Activated T-cell treated with anti-CD3 and anti-CD28 coated beads, Interleukin-2, amount 50 U/mL, for 24 hours (primary cell): ENCODE measurements at places on chromosomes 7 and 10.

DNA sequence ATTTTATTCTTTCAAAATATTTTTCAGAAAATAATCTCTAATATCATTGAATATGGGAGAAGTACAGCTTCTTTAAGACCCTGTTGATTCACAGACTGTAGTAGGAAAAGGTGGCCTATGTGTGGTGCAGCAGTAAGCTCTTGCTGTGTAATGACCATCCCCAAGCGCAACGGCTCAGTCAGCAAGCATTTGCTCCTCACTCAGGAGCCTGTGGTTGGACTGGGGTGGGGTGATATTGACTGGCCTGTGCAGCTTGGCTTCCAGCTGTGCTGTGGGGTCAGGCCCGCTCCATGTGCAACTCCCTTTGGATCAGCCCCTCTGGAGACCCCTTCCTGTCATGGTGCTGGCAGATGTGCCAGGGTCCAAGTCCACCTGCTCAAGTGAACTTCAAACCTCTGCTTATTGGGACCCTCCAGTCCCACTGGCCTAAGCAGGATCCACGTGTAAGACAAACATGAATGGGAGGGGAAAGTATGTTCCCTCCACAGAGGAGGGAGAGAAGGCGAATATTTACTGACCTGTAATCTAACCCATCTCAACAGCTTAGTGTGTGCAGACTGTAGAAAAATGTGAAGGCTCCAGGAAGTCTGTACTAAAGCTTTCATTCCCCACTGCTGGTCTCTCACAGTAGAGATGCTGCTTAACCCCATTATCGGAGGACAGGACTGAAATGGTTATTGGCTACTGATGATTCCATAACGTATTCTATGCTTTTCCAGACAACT is 239.7 kb downstream of the WDR37 start:
- DNase-seq: no peak

DNA sequence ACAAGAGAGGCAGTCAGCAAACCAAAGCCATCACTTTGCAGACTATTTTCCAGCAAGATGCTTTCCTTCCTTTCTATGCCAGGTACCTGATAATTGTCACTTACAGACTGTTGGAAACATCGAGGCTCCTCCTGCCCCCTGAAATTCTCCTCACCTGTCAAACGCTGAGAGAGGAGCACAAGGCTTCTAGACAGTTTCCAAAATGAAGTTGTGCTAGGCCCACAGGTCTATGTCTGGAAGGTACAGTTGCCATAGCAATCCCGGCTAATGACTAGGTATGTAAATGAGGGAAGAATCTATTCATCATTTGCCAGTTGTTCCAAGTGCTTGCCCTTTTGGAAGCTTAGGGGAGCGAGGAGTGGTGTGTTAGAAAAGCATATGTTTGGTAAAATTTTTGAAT is 334.4 kb downstream of the CALN1 start:
- no peak for DNase-seq

DNA sequence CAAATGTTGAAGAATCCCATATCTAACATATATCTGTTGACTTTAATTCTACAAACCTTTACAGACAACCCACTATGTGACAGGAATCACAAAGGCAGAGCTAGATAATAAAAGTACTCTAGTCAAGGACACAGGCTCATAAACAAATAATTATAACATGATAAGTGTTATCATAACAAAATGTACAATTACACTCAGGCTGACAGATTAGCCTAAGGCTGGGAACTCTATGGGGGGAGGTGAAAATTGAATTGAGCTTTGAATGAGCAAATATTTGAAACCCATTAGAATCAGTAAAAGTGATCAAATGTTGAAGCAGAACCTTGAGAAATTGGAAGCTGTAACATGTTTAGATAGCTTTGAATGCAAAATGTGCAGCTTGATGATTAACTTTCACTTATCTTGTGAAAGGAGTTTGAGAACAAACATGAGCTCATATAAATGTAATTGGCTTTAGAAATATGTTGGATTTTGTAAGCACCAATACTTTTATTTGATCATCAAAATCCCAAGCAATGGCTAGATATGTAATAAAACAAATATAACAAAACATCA is 970.2 kb downstream of the SORCS3 start:
- no peak for DNase-seq

DNA sequence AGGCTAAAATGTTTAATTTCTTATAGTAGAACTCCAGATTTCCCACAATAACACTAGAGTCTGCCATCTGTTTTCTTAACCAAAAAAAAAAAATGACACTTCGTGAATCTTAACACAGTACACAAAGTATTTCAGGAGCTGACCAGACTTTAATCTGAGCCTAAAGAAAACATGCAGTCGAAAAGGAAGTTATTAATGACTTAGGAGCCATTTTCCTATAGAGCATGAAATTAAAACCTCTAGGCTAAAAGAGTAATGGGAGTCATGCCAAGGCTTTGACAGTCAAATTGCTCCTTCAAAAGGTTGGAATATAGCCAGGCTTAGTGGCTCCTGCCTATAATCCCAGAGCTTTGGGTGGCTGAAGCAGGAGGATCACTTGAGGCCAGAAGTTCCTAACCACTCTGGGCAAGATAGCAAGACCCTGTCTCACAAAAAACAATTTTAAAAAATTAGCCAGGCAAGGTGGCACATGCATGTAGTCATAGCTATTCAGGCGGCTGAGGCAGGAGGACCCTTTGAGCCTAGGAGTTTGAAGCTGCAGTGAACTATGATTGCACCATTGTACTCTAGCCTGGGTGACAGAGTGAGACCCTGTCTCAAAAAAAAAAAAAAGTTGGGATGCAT is 13.6 kb downstream of the MICU1 start:
- DNase-seq: no peak

DNA sequence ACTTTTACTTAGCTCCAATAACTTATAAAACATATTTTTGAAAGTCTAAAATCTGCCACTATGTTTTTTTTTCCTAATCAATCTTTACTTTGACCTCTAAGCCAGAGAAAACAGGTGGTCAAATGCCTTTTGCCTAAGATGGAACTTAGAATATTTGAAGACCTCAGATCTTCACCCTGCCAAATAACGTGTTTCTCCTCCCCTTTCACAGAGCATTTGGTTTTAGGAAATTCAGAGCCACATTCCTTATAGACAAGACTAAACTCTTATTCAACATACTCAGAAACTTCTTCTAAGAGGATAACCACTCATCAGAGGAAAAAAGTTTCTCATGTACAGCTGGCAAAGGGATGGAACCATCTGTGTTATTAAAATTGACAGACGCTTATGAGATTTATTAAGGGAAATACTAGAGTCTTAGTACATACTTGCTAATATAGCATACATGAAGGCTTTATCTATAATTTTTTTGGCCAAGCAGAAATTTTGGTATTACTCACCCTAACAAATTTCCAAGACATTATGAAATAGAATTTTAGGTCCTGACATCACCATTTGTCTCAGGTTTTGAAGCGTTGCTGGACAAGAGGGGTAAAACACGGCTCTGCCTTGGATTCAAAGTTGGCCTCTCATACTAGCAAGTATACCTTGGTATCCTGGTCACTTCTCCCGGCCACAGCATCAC is 2.6 kb upstream of the EGFR start:
- DNase-seq: no peak

DNA sequence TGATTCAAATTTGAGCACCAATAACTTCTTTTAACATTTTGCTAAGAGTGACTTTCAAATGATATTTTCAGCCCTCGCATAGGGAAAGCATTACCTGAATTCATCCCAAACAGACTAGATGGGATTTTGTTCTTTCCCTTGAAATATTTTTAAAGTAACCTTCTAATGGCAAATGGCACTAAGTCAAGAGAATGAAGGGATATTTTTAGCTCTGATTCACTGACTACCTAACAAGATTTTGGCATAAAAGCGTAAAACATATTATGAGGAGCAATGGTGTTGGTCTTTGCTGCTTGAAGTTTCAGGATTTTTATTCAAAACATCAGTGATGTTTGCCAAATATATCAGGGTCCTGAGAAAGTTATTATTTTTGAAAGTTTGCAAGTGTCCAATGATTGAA is 290.3 kb downstream of the CDK14 start:
- DNase-seq: no peak

DNA sequence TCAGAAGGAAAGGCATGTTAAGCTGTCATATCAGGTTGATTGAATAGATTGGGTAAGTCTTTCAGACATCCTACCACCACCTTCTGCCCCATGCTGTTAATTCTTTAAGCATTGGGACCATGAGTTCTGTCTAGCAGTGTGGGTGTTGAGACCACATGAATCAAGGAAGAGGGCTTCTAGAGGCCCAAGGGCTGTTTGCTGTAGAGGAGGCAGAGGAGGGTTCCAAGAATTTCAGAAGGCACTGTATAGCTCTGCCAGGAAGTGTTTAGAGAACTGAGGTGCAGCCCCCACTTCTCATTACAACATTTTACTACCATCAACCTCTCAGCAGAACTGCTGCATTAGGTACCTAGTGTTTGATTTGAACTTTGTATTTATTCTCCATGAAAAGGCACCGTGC is 720.2 kb downstream of the AUTS2 start:
- DNase-seq: no peak

- no peak for DNase-seq
Measured at GRCh38 chr7:2607923-2608904, 23.6 kb upstream of the TTYH3 start.

DNA sequence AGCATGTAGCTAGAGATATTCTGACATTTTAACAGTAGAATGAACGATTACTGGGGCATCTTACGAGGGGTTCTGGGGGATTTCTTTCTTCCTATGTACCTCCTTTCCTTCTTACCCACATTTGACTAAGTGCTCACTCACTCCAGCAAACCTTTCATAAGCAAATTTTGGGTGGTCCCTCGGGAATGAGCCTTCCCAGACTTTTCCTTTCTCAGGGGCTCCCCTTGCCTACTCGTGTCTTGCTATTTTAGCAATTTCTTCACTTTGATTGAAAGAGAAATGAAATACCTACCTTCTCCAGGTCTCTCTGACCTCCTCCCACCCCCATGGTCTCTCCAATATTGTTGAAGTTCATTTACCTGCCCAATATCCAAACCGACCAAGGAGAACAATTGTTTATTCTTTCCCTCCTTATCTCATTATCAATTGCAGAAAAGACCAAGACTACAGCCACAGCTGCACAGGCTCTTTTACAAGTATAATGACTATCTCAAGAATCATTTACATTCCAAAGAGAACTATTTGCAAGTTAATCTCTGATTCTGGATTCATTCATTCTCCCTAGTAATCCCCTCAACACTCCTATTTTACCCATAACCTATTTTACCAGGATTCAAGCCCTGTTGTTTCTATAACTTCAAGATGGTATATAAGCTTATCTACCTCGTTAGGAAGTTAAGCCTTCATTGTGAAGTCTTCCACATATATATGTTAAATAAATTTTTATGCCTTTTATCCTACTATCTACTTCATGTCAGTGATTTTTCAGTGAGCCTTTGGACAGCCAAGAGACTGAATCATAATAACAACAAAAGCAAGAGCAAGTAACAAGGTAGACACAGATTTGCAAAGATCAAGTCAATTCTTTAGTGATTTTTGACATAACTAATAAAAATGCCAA is 480.6 kb downstream of the IPMK start:
- DNase-seq: no peak

- DNase-seq: no peak
Measured at GRCh38 chr7:28847176-28847575, 111.0 kb downstream of the TRIL start.

DNA sequence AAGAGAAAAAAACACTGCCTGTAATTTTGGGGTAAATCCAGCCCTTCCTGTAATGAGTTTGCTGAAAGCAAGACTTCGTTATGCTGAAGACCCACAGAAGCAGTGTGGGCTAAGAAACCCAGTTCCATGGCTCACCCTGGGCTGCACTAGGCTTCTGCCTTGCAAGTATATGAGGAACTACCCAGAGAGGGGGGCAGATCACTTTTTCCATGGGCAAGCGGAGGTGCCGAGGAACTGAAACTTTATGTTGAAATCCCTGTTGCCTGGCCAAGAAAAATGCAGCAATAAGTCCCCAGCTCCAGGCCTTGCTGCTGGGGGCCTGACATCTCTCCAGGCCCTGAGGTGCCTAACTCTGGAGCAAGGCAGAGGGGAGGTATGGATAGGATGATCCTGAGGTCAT is 8.5 kb downstream of the RASSF4 start:
- no peak for DNase-seq

DNA sequence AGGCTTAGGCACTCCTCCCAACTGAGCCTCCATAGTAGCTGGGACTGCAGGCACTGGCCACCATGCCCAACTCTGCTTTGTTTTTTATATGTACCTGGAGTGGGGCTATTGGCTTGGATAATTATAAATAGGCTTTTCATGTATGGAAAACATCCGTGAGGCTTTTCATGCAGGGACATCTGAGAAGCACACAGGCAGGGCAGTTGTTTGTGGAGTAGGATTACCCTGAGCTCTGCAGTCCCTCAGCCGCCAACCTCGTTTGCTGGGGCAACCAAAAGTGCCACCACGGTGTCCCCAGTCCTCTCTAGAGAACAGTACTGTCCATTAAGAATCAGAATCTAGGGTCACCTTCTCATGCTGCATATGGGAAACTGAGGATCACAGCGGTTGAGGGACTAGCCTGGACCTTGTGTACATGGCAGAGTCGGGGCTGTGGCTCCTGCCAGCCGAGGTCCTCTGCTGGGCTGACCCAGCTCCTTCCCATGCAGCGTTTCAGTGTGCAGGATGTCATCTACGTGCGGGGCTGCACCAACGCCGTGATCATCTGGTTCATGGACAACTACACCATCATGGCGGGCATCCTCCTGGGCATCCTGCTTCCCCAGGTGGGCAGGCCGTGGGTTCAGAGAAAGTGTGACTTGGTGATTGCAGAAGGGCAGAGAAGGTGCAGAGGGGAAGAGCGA is 54.5 kb downstream of the TSPAN15 start:
- DNase-seq: no peak

DNA sequence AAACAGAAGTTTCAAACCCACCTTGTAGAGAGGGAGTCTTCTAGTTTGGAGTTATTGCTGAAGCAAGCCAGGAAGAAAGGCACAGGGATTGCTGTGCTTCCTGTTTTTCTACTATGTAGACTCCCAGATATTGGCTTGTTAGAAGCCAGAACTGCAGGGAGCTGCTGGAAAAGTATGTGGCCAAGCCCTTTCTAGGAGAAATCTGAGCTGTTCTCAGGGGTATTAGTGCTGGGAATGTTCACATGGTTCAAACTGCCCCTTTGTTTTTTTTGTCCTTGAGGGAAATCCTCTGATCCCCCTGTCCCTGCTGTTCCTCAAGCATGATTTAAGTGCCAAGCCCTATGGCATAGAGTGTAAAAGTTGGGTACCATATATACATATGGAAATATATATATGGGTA is 184.0 kb downstream of the CCDC7 start:
- no peak for DNase-seq

- DNase-seq: no peak
Measured at GRCh38 chr7:90777465-90777864, 181.3 kb downstream of the CDK14 start.

GRCh38 chr10:91589658-91590035 is 43.2 kb downstream of the PPP1R3C start:
- DNase-seq: no peak

- DNase-seq: no peak
Measured at GRCh38 chr7:50791363-50791937, 8.8 kb upstream of the GRB10 start.

DNA sequence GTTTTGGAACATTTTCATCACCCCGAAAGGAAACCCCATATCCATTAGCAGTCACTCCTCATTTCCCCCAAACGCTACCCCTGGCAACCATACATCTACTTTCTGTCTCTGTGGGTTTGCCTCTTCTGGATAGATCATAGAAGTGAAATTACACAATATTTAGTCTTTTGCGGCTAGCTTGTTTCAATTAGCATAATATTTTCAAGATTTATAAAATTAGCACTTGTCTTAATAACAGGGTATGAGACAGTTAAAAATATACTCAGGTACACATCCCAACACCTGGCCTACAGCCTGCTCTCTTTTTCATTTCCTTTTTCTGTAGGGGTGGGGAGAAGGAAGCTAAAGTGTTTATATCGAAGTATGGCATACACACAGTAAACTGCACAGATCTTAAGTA is 81.4 kb upstream of the LRGUK start:
- DNase-seq: no peak

GRCh38 chr7:1564603-1565022 is 5.2 kb downstream of the PSMG3 start:
- no peak for DNase-seq
